HS-5 (cell line): ENCODE measurements at places on chromosomes 4 and X.
A peak's percentile ranks its signal among the peaks of the same experiment; 100 is the strongest.

- DNase-seq, result no peak
These were observed 86.3 kb upstream of the CLDN34 start for GRCh38 chrX:9880870-9881269.

DNA sequence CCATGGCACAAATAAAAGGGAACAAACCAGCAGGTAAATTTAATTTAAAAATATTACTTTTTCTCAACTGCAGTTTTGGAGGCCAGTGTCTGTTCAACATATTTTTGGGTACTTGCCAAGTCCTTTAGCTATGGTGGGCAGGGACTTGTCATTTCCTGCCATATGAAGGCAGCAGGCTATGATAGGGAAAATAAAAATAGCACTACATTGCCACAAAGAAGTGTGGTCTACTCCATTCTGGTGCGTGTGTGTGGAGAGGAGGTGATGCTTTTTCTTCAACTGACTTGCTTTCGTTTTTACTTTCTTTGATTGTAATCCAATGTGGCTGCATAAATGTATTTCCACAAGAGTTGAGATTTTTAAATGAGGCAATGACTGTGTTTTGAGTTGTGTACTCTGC lies 17.2 kb downstream of the GPR174 start:
- DNase-seq, result no peak

GRCh38 chr4:148415500-148415899 lies 26.7 kb downstream of the NR3C2 start:
- no peak for DNase-seq

GRCh38 chrX:109441266-109441665 lies 40.6 kb downstream of the GUCY2F start:
- DNase-seq, result no peak

DNA sequence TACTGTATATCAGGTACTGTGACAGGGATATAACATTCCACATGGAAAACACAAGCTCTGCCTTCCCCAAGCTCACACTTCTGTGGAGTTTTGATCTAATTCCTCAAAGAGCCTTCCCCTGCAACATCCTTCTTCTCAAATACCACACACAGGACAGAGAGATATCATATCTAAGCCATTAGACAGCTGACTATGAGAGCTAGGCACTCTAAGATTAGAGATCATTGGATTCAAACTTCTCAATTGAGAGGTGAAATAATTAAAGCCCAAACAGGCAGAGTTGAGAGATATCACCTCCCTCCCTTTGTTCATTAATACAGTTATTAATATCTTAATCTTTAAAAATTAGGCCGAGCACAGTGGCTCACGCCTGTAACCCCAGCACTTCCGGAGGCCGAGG lies 25.0 kb downstream of the TEC start:
- no peak for DNase-seq

DNA sequence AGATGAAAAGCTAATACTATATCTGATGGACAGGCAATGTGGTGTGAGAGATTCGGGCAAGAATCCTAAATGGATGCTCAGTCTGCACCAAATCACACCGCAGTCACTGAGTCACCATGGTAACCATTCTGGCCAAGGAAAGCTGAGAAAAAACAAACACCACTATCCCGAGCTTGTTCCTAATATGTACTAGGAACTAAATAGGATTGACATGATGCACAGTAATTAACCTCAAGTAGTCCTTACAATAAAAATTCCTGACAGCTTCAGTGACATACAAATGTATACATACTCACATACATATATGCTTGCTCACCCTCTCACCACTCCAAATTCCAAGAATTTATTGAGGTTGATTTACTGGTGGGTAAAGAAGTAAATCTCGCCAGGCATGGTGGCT lies 1.1 kb upstream of the RAB40A start:
- DNase-seq, result peak; percentile 23

- DNase-seq, result no peak
These were observed 43.7 kb downstream of the FHDC1 start for GRCh38 chr4:152979731-152980330.

- DNase-seq, result no peak
These were observed 130.2 kb downstream of the DCTD start for GRCh38 chr4:182786991-182787390.

GRCh38 chr4:2484993-2485392 lies 16.1 kb downstream of the RNF4 start:
- DNase-seq, result no peak

GRCh38 chr4:71814433-71814832 lies 30.6 kb upstream of the GC start:
- no peak for DNase-seq

DNA sequence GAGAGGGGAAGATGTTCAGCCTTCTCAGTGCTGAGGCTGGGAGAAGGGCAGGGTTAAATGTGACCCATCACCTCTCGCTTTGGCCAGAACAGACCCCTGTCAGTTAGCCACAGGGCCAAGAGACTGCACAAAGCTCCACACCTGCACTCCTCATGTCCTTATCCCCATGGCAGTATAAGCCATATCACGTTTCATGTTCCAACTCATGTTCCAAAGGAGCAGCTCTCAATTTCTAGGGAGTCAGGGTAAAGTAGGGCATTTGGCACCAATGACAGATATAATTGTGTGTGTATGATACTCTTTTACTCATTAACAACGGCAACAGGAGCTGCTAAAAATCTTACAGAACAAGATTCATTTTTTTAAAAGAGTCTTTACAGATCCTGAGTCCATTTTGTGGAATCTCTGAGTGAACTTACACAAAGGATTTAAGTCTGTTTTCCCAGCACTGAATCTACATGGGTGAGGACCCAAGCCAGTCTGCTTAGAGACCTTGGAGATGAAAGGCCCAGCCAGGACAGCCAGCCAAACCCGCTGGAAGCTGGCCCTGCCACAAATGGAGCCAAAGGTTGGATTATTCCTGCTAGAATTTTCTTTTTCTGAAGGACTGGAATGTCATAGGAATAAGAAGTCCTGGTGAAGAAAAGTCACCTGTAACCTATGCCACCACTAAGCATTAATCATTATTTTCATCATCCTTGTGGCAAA lies 129.1 kb upstream of the SMAD1 start:
- DNase-seq, result no peak

- no peak for DNase-seq
These were observed 23.9 kb upstream of the MSN start for GRCh38 chrX:65643531-65644052.

GRCh38 chrX:107625739-107626138 lies 2.6 kb upstream of the PRPS1 start:
- no peak for DNase-seq

DNA sequence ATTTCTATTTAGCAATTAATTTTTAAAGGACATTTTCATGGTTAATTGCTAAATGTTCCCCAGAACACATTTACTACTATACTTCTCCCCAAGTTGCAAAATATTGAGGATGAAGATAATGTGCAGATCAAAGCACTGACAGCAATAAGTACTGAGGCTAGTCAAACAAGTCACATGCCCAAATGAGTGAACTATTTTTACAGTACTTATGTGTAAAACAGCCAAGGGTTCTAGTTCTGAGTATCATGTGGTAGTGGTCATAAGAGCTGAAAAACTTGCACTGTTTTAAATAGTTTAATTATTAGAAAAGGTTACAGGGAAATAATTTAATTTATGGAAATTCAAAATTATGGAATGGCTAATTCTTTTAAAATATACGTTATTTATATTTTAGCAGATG lies 3.8 kb downstream of the GALNTL6 start:
- DNase-seq, result no peak
